ENCODE measurements at places on chromosomes 6 and 20.

GRCh38 chr6:70629929-70630328 is 37.8 kb upstream of the SMAP1 start:
- no peak for DNase-seq

DNA sequence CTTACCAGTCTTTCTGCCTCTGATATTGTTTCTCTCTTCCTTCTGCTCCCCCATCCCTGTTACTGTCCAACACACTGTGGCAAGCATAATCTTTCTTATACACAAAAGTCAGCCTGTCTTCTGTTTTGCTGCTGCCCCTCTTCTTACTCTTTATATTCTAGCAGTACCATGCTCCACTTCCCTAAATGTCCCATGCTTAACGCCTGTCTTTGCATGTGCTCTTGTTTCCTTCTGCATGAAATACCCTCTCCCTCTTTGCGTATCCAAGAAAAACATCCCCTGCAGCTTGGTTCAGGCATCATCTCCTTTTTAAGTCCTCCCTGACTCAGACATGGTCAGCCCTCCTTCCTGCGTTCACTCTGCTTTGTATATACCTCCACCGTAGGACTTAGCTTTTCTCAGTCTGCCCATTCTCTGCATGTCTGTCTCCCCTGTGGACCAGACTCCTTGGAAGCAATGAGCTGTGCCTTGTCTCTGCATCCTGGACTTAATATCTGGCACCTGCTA is 103.9 kb downstream of the CTNNBL1 start:
- no peak for DNase-seq

- DNase-seq, result no peak
Measured at GRCh38 chr6:163583558-163583957, 169.0 kb downstream of the QKI start.

DNA sequence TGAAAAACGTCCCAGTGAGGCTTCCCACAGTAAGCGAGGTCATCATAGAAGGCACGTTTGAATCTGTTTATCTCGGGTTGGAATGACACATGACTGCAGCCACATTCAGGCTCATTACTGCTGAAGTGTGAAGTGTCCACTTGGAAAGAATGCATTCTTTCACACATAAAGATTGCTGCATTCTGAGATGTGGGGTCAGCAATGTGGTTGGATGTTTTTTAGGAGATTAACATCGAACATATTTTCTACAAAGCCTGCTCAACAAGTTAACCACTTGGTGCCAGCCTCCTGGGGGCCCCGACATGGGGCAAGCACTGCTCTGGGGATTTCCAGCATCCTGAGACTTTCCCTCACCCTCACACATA is 79.9 kb downstream of the BMP6 start:
- no peak for DNase-seq

DNA sequence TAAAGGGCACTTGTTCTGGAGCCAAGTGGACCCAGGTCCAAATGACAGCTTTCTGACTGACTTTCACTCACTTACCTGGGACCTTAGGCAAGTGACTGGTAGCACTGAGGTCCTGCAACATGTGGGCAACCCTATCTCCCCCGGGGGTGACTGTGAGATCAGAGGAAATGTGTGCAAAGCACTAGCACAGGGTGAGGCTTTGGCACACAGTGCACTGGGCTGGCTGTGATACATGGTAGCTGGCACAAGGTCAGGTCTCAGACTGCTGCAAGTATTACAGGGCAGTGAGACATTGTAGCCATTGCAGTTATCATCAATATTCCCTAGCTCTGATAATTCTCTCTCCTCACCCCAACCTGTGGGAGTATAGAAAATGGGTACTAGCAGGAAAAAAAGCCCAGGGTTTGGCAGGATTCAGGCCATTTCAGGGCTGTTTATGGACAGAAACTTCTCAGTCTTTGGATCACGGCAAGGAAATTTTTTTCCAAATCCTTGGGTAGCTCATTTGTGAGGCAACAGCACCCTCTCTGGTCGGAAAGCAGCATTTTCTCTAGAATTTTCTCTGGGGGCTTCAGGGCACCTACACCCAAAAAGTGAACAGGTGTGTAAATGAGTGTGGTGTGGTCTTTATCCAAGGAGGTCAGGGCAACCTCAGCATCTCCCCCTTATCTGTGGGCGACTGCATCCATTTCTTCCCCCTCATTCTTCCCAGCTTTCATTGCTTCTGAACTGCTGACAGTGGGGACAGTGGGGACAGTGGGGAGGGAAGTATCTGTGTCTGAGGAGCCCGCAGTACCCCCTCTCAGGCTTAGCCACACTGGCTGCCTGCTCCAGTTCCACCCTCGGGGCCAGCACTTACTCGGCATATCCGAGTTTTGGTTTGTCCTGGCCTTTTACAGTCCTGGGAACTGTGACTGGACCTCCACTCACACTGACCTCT is 148.7 kb upstream of the PHACTR3 start:
- no peak for DNase-seq

DNA sequence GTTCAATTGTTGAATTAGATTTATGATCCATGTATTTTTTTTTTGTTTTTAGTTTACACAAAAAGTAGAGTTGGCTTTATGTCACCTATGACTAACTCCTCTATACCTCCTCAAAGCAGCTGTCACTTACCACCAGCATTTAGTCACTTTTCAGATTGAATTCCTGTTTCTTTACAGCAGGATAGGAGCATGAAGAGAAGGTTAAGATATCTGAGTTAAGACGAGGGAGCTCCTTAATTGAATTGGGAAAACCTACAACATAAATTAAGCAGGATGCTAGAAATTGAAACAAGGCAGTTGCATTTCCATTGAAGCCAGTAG is 237.2 kb downstream of the FARS2 start:
- no peak for DNase-seq

DNA sequence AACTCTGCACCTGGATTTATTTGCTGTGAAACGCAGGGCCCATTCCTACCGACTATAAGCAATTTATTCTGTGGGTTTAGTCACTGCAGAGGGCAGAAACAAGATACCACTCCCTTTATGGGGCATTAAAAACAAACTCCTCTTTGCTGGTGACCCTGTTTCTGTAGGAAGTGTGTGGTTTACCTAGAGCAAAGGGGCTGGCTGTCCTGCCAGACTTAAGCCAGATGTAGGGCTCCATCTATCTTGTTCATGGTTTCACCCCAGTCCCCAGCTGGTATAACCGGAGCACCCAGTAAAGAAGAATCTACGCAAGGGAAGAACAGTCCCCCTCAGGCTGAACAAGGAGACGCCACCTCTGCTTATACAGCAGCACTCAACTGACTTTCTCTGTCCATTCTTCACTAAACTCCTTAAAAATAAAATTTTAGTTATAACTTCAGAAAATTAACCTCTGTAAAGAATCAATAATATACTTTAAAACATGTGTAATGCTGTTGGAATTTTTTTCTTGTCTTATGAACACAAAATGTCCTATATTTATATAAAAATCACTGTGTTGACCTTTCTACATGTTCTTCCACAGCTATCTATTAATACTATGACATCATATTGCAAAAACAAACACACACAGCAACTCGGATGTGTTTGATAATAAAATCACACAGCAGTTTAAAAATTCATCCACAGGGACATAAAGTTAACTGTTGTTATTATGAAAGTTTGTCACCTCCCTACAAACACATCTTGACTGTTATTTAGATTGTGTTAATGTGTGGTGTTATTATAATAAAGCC is 126.1 kb upstream of the RPS6KA2 start:
- no peak for DNase-seq
